ENCODE measurements at places on chromosomes 7 and 10.

GRCh38 chr7:16123117-16123770 is 298.1 kb downstream of the CRPPA start:
- no peak for DNase-seq

DNA sequence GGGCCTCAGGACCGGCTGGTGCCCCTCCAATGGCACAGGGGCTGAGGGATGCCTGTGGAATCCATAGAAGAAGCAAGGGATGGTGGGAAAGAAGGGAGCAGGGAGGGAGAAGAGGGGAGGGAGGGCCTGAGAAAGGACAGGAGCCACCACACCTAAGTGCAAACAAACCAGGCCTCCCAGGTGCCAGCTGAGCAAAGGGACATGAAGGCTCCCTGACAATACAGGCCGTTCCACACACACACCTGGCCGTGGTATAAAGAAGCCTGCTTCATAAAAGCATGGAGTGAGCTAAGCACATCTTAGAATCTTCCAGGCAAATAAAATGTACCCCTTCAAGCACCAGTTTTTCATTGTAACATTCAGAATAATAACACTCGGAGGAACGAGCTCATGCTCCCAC is 54.0 kb downstream of the OAT start:
- no peak for DNase-seq

GRCh38 chr10:88598055-88598454 is 11.5 kb downstream of the LIPJ start:
- DNase-seq, result no peak

- DNase-seq, result no peak
Observed at GRCh38 chr10:37496061-37496460, 361.3 kb downstream of the ZNF248 start.

DNA sequence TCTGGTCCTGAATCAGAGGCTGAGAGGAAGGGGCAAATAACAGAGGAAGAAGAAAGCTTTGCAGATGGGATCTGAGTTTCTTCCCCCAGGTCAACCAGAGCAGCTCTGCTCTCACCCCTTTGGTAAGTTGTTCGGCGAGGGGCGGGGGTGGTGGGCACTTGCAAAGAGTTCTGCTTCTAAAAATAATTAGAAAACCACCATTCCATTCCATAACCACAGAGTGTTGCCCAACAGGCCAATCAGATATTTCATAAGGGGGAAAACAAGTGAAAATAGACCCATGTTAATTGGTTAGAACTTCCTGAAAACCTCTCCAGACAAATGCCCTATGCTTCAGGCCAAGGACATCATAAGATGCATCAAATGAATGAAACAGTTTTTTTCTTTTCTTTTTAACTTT is 43.6 kb upstream of the R3HCC1L start:
- DNase-seq, result no peak

- no peak for DNase-seq
Observed at GRCh38 chr10:89482256-89482655, 53.1 kb downstream of the SLC16A12 start.

DNA sequence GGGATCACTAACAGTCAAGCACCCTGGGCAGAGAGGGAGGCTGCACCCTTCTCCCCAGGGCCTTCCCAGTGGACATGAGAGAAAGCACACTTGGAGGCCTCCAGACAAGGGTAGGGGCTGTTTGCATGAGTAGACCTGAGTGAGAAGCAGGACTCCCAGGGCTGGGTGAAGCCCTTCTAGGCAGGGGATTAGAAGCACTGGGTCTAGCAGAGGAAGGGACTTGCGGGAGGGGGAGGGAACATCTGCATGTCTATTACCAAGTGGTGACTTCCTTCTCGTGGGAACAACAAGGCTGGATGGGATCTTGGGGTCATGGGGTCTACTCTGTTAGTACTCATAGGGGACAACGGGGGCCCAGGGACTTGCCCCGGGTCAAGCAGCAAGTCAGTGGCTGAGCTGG is 67.8 kb downstream of the EMX2 start:
- DNase-seq, result no peak

DNA sequence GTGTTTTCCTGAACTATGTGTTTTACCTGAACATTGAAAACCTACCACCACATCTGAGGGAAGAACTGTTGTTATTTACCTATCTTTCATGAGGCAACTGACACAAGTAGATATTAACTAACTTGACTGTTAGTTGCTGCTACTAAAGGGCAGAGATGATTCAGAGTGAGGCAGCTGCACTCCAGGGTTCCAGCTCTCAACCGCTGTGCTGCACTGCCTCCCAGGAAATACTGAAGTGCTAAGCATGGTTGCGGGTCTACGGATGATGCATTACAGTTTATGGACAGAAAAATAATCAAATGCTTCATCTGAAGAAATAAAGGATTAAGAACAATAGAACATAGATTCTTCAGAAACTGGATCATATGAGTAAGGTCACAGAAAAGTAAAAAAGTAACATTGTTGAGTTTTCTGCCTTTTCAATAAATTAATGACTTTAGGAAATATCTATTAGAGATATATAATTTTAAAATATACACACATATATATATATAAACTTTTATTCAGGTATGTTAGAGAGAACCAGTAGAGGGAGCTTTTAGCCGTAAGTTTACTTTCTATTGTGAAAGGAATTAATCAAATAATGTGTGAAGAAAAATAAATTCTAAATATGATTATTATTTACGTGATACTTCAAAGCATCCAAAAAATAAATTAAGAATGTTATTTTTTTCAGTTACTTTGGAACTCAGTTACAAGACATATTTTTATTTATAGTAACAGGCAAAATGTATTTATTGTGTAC is 620.0 kb downstream of the CNTNAP2 start:
- DNase-seq, result no peak

GRCh38 chr7:121214657-121215056 is 114.1 kb upstream of the WNT16 start:
- DNase-seq, result no peak

GRCh38 chr7:69283421-69283820 is 314.9 kb upstream of the AUTS2 start:
- no peak for DNase-seq

DNA sequence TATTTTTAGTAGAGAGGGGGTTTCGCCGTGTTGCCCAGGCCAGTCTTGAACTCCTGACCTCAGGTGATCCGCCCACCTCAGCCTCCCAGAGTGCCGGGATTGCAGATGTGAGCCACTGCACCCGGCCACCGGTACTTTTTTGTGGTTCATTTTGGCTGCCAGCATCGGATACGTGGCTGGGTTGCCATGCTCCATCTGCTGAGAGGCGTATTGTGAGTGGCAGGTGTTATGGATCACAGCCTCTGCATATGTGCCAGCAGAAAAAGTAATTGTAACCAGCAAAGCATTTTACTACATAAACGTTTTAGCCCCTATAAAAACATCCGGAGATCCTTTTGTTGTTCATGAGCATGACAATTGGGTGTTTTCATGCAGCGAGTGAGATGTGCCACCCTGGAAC is 7.1 kb downstream of the FOXK1 start:
- DNase-seq, result no peak

- DNase-seq, result no peak
Observed at GRCh38 chr7:18667466-18667865, 171.9 kb downstream of the HDAC9 start.

DNA sequence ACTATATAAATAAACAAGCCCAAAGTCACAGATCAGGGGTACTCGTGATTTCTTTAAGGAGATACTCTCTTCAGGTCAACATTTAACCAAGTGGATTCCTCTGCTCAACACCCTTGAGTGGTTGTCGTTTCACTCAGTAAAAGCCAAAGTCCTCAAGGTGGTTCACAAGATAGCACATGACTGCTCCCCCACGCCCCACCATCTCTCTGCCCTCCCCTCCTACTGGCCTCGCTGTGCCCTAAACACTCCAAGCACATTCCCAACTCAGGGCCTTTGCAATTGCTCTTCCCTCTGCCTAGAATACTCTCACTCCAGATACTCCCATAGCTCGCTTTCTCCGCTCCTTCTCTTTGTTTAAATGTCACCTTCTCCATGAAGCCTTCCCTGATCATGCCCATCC is 72.1 kb upstream of the FHIP2A start:
- DNase-seq, result no peak

DNA sequence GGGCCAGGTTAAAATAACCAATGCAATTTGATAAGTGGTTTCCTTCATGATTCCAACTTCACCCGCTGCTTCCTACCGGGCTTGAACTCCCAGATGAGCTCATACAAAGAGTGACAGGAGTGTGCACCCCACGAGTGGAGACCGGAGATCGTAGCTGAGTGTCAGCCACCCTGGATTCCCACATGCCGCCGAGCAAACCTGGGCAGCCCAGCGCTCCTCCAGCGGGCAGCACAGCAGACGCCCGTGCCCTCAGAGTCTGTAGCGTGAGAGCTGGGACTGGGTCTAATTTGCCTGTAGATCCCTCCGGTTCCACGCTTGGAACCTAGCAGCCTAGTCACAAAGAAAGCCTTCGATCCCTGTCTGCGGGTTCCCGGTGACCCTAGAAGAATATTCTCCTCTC is 476.1 kb upstream of the MGMT start:
- no peak for DNase-seq

DNA sequence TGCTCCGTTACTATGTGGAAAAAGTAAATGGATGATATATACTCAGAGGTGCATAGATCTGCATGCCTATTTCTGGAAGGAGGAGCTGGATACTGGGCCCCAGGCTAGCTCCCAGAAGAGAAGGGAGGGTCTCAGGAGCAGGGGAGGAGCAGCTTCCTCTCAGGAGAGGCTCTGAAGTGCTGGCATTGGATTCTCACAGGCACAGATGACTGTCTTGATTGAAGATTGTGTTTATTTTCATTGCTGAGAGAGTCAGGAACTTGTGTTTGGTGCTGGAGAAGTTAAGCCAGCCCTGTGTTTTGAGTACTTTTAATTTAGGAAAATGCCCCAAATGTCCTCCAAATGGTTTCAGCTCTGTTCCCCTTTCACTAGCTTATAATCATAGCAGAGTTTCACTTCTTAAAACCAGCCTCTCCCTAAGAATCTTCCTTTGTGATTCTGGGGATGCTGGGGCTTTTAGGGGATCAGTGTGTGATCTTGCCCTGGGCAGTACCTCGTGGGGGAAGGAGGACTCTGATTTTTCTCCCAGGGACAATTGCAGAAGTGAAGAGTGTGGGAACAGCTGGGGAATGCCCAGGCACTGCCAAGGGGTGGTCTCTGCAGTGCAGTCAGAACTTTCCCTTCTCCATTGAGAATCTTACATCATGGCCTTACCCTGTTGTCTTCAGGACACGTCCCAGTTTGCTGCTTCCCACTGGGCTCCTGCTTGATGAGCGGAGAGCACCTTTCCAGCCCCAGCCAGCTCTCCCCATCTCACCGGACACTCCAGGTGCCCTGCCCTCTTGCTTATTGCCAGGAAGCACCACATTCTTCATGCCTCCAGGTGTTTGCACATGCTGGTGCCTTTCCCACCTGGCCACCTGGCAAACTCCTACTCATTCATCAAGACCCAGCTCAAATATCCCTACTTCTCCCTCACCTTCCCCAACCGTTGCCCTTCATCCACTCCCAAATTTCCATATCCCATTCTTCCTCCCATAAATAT is 102.8 kb downstream of the ARHGAP22 start:
- DNase-seq, result no peak

DNA sequence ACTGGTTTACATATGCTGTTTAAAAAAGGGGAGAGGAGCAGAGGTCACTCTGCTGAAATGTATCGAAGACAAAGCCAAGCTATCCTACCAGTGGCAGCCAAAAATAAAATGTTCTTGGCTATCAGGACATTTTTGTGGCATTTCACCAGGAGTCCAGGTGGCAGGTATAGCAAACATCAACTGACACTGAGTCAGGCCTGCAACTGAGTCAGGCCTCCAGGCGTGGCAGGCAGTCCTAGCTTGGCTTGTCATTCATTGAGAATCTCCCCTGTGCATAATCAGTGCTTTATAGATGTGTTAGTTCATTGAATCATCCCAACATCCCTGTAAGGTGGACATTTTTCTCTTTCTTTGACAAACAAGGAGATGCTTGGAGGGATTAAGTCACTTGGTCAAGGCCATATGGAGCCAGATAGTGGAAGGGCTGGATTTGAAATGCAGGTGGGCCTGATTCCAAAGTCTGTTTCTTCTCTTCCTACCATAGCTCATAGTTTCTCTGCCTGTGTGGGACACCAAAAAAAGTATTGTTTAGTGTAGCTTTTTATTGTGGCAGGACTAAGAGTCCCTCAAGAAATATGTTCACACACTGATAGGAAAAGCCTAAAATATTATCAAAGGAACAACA is 4.3 kb downstream of the DYNC1I1 start:
- no peak for DNase-seq

- DNase-seq, result no peak
Observed at GRCh38 chr7:36372156-36372555, 17.5 kb upstream of the ANLN start.

DNA sequence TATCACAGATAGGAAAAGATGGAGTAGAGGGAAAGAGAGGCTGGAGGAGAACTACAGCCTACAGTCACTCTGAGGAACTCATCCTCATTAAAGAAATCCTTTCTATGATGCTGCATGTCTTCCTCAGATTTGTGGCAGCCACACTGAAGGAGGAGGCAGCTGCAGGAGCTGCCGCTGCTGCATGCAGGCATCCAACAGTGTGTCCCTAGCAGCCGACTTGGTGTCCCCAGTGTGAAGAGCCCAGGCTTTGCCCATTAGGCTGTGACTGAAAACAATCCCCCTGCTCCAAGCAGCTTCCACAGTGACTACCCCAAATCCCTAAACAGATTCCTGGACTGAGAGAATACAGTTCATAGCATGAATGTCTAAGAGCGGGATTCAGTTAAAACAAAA is 23.1 kb downstream of the SKIDA1 start:
- DNase-seq, result no peak

- no peak for DNase-seq
Observed at GRCh38 chr7:91270372-91270771, 6.1 kb downstream of the FZD1 start.

DNA sequence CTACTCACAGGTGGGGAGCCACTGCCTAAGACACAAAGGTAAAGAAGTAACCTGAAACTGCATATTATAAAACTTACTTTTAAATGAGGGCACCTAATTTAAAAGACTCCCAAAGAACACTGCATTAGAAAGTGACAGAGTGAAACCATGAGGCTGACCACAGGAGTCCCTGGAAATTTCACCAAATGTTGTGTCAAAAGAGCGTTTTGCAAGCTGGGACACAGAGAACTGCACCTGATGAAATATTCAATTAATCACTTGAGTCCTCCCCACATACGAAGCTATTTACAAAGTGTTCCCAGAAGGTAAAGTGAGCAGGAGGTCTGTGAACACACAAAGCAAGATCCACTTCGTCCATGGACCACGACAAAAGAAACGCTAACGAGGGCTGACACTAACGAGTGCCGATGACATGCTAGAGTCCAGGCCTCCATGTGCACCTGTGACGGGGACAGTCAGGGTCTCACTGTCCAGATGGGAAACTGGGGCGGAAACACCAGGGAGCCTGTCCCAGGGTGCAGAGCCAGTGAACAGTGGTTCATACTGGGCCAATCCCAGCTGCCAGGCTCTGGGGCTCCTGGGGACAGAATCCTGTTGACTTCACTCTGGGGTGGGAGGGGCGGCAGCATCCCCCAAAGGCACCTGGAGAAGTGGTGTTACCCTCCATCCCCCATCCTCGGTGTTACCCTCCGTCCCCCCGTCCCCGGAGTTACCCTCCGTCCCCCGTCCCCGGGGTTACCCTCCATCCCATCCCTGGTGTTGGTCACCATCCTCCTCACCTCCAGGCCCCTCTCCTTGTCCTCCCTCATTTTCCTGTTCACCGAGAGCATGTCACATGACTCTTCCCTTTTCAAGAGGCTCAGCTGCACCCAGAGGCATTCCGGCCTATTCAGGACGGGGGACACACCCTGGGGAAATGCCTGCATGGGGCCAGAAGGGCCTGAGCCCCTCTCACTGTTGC is 63.4 kb downstream of the DIP2C start:
- no peak for DNase-seq
